Ovary (tissue), 10 donors: ENCODE measurements at places on chromosomes 6 and 20. TPM values are rescaled to one million over a fixed set of nuclear protein-coding genes. Genes with fewer than 3 reads are reported as not detected.

The ALDH8A1 gene
- polyA plus RNA-seq, result 5.4 TPM

The NKX2-4 gene
- polyA plus RNA-seq, result not detected

The BPIFB2 gene
- not detected for polyA plus RNA-seq

The RNF146 gene
- 55.8 TPM for polyA plus RNA-seq

The EBF4 gene
- polyA plus RNA-seq, result 22.3 TPM

The CNBD2 gene
- polyA plus RNA-seq, result 6.7 TPM

The NRSN1 gene
- polyA plus RNA-seq, result 0.13 TPM

The TRIM31 gene
- not detected for polyA plus RNA-seq

The MCM8 gene
- 2.4 TPM for polyA plus RNA-seq

The ADTRP gene
- polyA plus RNA-seq, result 0.12 TPM

The SIRPA gene
- polyA plus RNA-seq, result 26.6 TPM

The GJA10 gene
- polyA plus RNA-seq, result not detected
